ENCODE measurements at places on chromosomes 11 and 22.

DNA sequence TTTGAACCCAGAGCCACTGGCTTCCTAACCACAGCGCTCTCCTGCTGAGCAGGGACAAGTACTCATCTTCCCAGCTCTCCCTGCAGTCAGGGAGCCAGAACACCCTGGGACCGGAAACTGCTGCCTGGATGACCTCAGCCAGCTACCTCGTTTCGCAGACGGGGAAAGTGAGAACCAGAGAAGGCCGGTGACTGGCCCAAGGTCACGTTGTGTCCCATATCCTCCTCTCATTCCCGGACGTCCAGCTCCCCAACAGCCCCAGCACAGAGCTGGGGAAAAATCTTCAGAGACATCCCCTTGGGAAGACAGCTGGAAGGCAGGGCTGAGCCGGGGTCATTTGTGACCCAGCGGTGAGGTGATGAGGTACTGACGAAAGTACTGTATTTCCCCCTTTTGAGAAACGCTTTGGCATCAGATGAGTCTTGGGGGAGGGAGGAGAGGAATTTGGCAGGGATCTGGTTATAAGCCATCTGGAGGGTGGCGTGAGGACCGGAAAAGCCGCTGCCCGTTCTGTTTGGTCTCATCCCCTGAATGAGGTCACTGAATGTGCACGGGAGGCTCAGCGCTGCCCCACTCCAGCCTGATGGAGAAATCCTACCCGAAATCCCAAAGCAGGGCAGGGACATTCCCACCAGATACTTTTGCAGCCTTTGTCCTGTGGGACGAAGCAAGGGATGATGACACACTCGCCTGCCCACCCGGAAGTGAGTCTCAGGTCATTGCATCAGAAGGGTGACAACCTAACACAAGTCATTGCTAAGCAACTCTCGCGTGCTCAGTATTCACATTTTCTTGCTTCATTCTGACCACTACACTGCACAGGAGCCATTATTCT, 41.1 kb downstream of the LIF start:
- no peak for DNase-seq

DNA sequence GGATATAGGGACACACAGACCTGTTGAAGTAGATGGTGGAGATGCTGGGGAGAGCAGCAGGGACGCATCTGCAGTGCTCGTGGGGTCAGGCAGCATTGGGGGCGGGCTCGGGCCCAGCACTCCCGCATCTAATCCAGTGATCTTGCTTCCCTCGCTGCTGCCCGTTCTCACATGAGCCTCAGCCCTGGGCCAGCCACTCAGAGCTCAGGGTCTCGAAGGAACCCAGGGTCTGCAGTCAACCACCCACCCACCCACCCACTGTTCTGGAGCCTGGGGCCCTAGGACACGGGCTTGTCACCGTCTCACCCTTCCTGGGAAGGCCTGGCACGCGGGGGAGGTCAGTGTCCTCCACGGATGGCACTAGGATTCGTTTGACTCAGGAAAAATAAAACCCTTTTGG, 406.0 kb downstream of the TBC1D22A start:
- no peak for DNase-seq

DNA sequence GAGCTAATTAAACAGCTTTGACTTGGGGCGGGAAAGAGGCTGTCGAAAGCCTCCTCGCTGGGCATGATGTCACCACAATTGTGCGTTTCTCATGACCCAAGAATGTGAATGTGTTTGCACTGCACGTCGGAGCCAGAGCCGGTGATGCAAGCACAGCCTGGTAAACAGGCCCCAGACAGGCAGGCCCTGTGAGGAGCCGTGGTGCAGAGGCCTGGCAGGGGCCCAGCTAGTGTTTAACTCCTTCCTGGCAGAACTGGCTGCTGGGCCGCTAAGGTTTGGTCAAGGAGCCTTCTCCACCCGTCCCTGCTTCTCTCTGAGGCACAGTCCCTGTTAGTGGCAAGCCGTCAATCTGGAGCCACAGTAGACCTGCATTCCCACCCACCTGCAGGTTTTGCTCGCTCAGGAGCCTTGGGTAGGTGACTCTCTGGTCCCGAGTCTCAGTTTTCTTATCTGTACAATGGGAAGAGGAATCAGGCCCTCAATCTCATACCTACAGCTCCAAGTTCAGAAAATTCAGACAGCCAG, 25.4 kb upstream of the SMTN start:
- no peak for DNase-seq

- no peak for DNase-seq
Measured at GRCh38 chr11:128645968-128646367, 47.9 kb upstream of the FLI1 start.

DNA sequence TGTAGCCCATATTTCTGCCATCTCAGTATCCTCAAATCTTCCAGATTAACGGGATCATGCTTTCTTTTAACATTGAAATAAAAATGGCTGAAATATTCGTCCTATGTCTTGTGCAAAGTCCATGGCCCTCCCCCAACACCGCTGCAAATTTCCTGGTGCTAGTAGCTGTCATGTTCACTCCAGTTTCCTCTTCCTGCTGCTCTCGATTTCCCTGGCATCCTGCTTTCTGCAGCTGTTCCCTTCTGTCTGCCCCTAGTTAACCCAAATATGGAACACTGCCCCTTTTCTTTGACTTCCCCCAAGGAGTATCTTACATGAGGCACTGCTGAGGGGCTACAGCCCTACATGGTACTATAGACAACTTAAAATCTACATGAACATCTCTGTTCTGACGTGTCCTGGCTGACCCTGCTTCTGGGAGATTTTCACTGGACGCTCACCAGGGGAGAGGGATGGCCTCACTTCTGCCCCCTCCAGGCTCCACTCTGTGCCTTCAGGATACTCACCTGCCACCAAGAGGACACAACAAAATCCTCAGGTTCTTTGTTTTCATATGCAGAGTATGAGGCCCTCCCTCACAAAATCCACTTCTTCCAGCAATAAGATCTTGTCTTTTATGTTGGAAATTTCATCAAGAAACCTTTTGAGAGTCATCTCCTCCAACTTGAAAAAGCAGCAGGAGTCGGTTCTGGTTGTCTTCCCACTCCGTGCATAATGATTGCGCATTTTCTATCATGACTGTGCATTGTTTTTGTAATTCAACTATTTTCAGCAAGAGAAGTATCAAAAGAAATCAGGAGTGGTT, 29.5 kb upstream of the SCUBE2 start:
- no peak for DNase-seq

- no peak for DNase-seq
Measured at GRCh38 chr11:11243590-11244469, 109.2 kb downstream of the CSNK2A3 start.

GRCh38 chr11:96736601-96737000, 346.8 kb downstream of the JRKL start:
- DNase-seq: no peak

GRCh38 chr11:86499723-86500129, 125.0 kb downstream of the CCDC81 start:
- DNase-seq: no peak

DNA sequence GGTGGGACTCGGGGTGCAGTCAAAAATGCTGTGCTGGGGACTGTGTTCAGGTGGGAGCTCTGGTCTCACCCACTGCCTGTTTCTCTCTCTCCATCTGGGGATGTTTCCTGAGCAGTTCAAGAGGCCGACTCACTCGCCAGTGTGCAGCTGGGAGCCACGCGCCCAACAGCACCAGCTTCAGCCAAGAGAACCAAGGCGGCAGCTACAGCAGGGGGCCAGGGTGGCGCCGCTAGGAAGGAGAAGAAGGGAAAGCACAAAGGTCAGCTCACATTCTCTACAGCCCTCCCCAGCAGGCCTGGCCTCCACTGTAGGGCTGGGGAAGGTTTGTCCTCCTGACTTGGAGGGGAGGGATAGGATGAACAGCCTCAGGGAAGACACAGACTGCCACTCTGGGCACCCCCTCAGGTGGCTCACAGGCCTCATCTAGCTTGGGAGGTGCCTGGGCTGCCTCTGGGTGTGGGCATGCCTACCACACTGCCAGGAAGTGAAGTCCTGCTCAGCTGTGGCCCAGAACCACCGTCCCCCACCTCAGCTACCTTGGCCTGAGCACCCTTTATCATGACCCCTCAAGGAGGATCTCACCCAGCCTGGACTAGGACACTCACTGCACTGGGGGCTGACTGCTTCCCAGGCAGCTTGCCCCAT, 13.0 kb downstream of the TUB start:
- no peak for DNase-seq

GRCh38 chr11:19994672-19995071, 165.6 kb downstream of the DBX1 start:
- no peak for DNase-seq

GRCh38 chr11:115920092-115920461, 415.9 kb upstream of the CADM1 start:
- no peak for DNase-seq

DNA sequence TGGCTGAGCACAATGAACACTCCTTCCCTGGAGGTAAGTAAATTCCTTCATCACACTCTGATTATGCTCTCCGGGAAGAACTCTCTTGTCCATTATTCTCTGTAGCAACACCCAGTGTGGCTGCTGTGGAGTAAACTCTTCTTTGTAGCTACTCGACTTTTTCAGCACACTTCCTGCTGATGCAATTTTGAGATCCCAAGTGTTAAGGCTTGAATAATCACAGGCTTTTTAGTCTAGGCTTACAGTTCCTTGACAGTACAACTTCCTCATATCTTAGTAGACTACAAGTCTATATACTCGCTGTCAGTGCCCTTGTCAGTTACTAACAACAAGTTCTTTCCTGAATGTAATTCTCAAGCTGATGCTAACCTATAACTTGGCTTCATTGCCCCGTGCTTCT, 301.8 kb upstream of the API5 start:
- no peak for DNase-seq

- DNase-seq: no peak
Measured at GRCh38 chr22:27461470-27461869, 340.1 kb downstream of the MN1 start.

- DNase-seq: no peak
Measured at GRCh38 chr11:98800696-98801095, 220.1 kb upstream of the CNTN5 start.

DNA sequence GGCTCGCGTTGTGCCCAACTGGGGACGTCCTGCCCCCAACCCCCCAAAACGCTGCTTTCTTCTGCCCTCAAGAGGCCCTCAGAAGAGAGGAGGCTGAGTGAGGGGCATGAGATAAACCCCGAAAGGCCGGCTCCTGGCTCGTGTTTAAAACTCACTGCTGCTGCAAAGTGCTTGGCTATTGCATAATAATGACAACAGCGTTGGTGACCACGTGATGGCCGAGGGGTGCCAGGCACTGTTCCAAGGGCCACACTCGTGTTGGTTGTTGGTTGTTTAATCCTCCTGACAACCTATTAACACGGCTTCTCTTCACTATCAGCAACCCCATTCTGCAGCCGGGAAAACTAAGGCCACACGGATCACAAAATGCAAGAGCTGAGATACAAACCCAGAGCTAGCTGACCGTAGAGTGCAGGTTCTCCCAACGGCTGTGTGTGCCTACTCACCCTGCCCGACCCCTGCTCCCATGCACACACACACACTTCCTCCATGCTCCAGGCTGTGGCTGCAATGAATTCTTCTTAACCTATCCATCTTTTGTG, 51.0 kb downstream of the ANO1 start:
- DNase-seq: no peak

DNA sequence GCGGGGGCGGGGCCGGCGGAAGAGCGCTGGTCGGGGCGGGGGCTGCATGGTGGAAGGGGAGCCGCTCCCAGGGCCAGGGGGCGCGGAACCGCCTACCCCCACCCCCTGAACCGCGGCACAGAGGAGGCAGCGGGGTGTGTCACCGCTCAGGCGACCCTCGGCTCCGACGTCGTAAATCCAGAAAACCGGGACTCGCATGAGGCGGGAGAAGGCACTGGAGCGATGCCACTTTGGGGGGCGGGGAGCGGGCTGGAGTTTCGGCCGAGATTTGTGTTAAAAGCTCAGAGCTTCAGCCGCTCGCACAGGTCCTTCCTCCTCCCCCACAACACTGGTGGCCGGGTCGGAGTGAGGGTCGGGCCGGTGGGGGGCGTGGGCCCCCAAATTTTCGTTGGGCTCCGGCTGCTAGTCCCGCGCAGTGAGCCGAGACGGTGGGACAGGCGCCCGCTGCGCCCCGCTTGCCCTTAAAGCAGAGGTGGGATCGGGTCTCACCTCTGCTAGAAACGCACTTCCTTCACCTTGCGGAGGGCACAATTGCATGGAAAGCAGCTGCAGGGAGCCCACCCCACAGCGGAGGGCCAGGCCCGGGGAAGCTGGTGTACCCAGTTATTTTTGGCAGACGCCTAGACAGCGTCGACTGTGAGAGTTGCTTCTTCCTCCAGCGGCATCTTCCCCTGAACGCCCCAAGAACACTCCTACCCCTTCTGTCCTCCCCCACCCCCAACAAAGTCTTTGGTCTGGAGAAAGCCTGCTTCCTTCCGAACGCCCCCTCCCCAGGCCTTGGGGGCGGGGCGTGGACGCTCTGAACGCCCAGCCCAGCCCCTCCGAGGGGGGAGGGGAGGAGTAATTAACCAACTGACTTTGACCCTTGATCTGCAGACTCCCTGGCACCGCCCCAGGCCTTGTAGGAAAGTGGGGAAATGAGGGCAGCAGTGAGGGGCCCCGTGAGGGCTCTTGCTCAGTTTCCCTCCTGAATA, 1.1 kb downstream of the OVOL1 start:
- DNase-seq: no peak

DNA sequence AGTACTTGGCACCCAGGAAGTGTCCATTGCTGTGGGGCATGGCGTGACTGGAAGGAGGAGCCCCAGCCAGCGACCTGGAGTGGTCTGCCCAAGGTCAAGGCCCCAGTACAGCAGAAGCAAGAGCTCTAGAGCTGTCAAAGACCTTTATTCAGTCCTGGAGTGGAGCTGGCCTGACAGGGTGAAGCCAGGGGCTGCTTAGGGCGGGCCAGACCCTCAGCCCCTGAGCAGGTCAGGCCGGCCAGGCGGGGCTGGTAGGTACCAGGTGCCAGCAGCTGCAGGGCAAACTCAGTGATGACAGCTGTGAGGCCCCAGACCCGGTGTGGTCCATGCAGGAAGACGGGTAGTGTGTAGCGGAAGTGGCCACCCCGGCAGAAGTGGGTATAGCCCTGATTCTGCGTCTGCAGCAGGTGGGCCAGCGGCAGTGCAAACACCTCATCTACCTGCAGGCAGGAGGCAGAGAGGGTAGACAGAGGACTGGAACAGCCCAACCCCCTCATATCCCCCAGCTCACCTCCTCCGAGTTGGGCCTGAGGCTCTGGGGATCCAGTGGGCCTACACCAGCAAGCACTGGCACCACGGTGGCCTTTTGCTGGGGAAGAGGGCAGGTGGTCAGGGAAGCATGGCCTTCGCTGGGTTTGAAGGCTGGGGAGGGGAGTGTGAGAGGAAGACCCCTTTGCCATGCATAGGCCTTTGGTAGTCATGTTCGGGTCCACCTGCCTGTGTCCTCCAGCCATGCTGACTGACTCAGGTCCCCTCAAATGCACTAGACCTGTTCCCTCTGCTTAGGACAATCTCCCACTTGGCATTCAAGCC, 1.7 kb downstream of the NUDT8 start:
- DNase-seq: no peak

GRCh38 chr11:67160045-67160444, 41.0 kb downstream of the KDM2A start:
- no peak for DNase-seq

GRCh38 chr22:23884140-23884539, 10.0 kb upstream of the MIF start:
- DNase-seq: no peak

- DNase-seq: no peak
Measured at GRCh38 chr22:23888615-23889401, 5.4 kb upstream of the MIF start.

Data from activated gamma-delta T cell (primary cell).